ENCODE measurements at places on chromosomes 2 and 18. TPM values are rescaled to one million over a fixed set of nuclear protein-coding genes. Genes with fewer than 3 reads are reported as not detected.

GRCh38 chr18:58770601-58771000, 94.1 kb upstream of the ZNF532 start:
- no peak for DNase-seq

DNA sequence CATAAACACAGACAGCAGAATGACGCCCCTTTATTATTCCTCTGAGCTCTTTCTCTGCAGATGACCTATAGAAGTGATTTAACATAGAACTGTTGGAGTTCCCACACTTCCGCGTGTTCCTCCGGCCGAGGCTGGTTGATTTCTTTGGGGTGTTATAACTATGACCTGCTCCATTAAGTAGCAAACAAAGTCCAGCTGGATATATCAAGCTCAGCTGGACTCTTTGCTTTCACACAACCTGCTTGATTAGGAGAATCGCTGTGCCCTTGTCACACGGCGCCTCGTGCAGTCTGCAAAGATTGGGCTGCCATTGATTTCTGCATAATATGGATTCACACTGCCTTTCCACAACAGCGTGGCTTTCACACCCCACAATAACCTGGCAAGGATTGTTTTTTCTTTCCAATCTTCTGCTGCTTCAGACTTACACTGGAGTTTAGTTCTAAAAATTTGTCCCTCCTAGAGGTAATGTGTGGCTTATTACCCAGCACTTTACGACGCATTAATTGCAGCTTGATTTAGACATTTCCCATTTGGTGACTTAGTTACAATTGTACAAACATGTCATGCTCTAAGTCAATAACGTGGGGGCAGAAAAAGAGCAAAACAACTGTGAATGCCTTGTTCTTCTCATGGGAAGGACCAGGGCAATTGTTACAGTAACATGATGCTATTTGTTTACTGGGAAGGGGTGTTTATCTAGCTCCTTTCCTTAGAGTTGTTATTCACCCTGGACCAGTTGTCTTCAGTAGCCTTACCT, 485.7 kb downstream of the TXNL1 start:
- no peak for DNase-seq

C2orf80 gene
- total RNA-seq, result 38.3 TPM

DNA sequence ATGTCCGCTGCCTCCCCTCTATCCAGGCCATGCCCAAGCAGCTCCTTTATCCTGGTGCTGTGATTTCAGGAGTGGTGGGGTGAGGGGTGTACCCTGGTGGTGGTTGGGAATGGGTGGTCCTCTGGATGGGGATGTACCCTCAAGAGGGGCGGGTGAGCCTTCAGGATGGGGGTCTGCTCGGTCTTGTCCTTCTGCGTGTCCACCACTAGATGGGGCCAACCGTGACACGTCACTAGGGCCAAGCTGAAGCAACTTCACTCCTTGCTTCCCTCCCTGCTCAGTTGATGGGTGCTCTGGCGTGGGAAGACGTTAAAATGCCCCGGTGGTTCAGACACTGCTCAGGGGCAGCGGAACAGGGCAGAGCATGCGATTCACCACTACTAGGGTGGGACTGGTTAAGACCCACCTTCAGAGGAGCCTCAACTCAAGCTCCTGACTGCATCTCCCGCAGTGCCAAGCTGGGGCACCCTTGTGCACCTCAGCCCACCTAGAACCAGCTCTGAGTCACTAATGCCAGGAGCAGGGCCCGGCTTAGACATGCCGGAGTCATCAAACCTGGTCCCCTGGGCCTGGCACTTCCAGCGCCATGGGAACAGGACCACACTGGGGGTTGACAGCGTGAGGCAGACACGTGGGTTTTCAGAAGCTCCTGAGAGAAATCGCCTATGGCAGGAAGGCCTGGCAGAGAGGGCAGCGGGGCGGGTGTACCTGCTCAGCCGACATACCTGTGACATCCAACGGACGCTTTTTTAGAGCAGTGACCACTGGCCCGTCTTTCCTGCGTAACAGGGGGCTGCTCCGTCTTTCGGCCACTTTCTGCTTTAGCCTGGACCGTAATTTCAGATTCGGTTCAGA, 256.7 kb downstream of the HDAC4 start:
- DNase-seq, result peak; percentile 69

GRCh38 chr2:221549143-221549542, 23.0 kb downstream of the EPHA4 start:
- DNase-seq, result no peak

CIB4 gene
- not detected for total RNA-seq

GRCh38 chr2:195148004-195148403, 509.0 kb upstream of the SLC39A10 start:
- no peak for DNase-seq

RESP18 gene
- total RNA-seq, result 0.82 TPM

DNA sequence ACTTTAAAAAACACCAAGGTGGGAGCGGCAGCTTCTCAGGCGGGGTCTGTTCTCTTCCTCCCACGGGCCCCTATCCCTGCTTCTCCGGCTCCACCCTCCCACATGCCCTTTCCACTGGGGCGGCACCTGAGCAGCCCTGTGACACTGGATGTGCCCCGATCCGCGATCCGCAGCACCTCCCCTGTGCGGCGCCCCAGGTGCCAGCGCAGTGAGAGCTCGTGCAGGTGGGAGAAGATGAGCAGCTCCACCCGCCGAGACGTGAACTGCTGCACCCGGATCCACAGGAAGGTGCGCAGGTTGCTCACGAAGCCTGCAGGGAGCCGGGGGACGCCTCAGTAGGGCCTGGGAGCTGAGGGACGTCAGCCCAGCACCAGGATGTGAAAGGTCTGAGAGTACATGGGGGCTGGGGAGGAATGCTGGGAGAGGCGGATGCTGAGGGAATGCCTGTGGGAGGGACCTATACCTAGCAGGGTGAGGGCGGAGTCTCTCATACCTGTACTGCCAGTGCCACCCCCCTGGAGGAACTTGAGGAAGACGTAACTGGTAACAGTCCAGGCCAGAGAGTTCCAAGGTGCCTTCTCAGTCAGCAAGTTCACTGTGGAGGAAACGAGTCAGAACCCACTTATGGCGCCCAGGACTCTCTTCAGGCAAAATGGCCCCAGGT, 2.8 kb downstream of the ABCB6 start:
- no peak for DNase-seq

DNA sequence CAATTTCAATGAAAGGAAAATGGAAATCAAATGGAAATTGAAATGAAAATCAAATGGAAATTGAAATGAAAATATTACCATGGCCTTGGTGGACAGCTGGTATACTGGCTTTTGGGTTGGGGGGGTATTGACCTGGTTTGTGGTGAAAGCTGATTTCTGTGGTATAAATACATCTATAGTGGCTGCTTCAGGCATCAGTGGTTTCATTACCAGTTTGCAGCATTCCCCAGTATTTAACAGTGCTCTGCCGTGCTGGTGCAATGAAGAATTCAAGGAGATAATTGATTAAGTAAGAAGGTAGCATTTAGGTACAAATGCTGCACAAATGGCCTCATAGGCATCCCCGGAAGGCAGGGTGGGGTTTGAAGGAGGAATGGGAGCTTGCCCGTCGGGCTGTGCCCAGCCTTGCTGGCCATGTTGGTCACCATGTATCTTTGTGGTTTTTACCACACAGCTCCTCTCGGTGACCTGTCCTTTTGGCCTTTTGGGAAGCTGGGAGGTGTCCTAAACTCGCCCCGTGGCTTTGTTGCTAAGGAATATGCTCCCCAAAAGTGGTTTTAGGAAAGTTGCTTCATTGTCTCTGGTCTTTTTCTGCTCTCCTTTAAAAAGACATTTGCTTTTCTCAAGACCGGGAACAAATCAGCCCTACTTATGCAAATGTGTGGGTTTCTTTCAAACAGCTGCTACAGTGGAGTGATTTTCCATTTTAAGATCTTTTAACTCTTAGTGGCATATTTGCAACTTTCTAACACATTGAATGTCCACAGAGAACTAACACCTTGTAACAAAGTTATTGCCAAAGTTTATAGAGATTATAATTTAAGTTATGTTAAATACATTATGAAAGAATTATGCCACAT, 28.6 kb downstream of the SNTG2 start:
- no peak for DNase-seq

- DNase-seq, result no peak
Observed at GRCh38 chr2:75870133-75870532, 159.4 kb upstream of the GCFC2 start.

HRH4 gene
- total RNA-seq, result not detected

GRCh38 chr2:113324684-113325160, 46.0 kb upstream of the PAX8 start:
- peak; percentile 76 for DNase-seq

FSIP2 gene
- 2.0 TPM for total RNA-seq
